Stimulated activated CD8-positive, alpha-beta memory T cell treated with anti-CD3 and anti-CD28 coated beads, Interleukin-15, amount 100 ng/mL, for 4 hours (primary cell): ENCODE measurements at places on chromosomes 5 and 9.

DNA sequence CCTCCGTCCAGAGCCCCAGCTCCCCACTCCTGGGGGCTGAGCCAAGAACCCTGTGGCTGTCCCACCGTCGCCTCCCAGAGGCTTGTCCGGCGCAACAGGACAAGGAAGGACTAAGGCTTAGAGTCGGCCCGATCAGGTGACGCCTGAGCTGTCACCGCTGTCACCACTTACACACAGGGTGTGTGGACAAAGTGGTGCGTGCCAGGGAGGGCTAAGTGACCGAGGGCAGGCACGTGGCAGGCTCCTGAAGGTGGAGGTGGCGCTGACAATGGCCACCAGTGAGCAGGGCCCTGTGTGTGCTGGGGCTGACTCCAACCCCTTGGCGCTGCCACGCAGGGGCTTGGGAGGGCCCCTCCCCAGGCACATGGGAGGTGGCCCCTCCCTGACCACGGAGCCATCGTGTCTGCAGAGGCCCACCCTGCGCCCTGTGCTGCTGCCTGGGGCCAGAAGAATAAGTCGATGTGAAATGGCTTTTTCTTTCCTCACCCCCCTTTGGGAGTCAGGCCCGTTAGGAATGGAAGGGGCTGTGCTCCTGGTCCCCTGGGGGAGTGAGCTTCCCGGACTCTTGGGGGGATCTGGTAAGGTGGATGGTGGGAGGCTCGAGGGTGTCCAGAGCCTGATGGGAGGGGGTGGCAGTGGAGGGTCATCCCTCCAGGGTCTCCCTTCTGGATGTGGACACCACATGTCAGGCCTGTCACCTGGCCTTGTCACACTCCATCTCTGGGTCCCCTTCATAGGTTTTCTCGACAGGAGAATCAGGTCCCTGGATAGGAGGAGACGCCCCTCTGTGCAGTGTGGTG lies 2.6 kb upstream of the GPSM1 start:
- no peak for DNase-seq

- no peak for DNase-seq
These were observed 3.6 kb downstream of the SLC12A7 start for GRCh38 chr5:1108023-1108864.

GRCh38 chr9:87502391-87503221 lies 4.9 kb downstream of the DAPK1 start:
- DNase-seq = no peak

DNA sequence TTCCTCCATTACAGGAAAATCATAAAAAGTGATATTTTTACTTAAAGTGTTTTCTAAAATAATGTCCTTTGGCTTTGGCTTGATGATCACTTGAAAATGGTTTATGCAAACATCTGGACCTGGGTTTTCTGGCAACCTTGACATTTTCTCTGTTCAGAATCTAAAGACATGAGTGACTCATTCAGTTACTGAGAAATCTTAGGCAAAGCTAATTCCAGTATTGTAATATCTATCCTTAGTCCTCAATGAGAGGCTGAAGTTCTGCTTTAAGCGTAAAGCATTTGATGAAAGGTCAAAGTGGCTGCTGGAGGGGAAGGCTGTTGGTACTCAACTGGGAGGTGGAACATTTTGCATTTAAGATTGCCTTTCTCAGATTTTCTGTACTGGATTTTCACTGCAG lies 2.3 kb downstream of the MAN2A1 start:
- no peak for DNase-seq

GRCh38 chr5:137564398-137564961 lies 65.4 kb upstream of the SPOCK1 start:
- DNase-seq = no peak

- no peak for DNase-seq
These were observed 286.9 kb upstream of the CD180 start for GRCh38 chr5:67483453-67484030.

GRCh38 chr9:97596906-97597305 lies 36.3 kb downstream of the TSTD2 start:
- DNase-seq = no peak

- no peak for DNase-seq
These were observed 85.9 kb downstream of the ICE1 start for GRCh38 chr5:5508391-5508790.

DNA sequence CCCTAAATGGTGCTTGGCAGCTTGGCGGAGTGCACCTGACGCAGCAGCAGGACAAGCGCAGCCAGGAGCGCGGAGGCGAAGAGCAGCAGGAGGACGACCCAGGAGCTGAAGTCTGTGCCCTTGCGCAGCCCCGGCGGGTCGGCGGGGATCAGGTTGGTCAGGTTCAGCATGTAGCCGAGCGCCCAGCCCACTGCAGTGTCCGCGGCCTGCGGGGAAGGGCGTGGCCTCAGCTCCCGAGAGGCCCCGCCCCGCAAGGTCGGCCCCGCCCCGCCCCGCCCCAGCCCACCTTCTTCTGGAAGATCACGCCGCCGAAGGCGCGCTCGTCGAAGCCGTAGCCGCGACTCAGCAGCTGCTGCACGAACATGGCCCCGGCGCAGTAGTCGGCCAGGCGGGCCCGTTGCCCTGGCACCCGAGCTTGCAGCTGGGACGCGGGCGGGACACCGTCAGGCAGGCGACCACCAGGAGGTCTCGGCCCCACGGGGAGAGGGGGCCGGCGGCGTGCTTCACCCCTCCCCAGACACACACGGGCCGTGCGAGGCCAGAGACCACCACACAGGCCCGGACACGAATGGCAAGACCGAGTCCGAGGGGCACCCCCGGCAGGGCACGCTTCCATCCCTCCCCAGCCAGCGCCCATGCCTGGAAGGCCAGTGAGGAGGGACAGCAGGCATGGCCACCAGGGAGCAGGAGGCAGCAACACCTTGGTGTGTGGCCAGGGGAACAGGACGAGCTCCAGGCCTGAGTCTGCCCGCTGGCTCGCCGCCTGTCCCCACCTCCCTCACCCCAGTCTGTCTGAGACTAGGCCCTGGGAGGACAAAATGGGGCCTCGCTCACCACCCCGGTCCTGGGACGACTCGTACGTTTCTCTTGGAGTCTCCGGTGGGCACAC lies 2.9 kb upstream of the NPDC1 start:
- no peak for DNase-seq

GRCh38 chr5:179816796-179817469 lies 3.8 kb upstream of the SQSTM1 start:
- DNase-seq = no peak

- DNase-seq = no peak
These were observed 28.9 kb downstream of the COX7C start for GRCh38 chr5:86646671-86647070.

DNA sequence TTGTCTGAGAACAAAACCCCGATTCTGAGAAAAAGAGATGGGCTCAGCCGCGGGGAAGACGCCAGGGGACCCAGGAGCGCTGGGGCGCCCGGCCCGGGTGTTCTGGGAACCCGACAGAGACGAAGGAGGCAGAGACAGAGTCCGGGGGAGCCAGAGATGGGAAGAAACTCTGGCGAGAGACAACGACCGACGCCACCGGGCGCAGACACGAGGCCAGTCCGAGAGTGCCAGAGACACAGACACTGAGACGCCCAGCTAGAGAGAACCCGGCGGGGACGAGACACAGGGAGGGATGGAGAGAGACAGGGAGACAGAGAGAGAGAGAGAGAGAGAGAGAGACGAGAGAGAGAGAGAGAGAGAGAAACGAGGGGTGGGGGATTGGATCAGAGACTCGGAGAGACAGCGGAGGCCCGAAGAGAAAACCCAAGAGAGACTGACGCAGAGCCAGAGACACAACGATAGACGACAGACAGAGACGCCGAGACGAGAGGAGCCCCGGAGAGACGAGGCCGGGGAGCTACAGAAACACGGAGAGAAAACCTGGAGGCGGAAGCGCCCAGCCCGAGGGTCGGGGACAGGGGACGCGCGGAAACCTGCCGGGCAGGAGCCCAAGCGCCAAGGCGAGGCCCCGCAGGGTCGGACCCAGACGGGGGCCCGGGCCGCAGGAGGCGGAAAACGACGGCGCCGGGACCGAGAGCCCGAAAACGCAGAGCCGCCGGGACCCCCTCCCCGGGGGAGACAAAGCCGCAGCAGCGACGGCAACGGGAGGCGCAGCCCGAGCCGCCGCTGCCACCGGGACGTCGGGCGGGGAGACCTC lies 3.3 kb downstream of the NR5A1 start:
- no peak for DNase-seq

DNA sequence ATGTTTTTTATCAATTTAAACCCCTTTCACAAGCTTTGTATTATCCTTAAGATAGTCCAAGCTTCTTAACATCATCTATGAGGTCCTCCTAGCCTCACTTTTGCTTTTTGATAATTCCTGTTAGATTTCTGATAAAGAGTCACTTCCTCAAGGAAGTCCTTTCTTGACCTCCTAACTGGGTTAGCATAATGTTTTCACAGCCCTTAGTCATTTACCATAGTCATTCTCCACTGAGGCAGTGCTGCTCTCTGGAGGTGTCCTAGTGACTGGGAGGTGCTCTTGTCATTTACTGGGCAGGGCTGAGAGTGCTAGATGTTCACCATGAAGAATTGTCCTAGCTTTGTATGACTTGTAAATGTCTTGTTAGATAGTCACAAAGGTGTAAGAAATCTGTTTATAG lies 26.4 kb downstream of the TNPO1 start:
- DNase-seq = no peak

- DNase-seq = no peak
These were observed 11.1 kb upstream of the CEP72 start for GRCh38 chr5:600886-601541.

DNA sequence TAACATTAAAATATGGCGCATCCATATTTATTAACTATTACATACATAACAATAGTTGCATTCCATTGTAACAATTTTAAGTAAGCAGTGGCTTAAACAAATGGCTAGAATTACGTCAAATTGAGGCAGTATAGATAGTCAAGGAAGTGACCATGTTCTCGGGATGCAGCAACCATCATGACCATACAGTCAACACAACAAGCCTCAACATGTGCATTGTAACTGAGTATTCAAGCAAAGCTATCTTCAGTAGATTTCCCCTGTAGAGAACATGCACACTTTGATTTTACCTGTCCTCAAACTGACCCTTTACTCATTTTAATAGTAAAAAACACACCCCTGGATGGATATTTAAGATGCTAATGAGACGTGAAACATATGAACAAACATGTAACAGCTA lies 356.4 kb downstream of the HINT1 start:
- DNase-seq = no peak

GRCh38 chr5:5364932-5365331 lies 57.5 kb upstream of the ICE1 start:
- no peak for DNase-seq

DNA sequence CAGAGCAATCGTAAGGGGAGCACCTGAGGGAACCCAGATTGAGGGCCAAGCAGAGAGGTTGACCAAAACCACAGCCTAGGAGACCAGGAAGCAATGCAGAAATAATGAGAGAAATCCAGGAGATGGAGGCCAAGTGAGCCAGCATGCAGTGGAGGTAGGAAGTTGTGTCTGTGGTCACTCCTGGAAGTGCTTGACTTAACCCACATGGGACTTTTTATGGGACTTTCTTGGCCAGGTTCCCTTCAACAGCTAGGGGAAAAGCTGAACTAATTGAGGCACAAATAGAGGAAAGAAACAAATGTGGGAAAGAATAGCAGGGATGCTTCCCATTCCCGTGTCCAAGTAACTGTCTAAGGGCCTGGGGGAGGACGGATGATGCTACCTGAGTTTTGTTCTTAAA lies 293.2 kb upstream of the CLINT1 start:
- DNase-seq = no peak

DNA sequence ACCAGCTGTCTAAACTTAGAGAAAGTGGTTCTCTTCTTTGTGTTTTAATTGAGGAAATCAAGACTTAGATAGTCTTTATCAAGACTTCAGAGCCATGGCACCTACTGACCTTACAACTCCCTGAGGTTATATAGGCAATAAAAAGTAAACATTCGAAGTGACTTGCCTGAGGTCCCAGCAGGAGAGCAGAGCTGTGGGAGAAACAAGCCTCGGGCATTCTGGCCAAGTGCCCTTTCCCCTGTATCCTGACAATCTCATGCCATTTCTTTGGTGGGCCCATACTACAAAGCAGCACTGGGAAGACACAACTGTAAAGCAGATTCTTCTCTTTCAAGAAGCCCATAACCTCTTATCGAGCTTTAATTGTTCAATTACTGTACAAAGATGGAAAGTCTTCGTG lies 23.1 kb downstream of the FREM1 start:
- DNase-seq = no peak

- no peak for DNase-seq
These were observed 49.6 kb upstream of the EIF4EBP3 start for GRCh38 chr5:140497897-140498296.

DNA sequence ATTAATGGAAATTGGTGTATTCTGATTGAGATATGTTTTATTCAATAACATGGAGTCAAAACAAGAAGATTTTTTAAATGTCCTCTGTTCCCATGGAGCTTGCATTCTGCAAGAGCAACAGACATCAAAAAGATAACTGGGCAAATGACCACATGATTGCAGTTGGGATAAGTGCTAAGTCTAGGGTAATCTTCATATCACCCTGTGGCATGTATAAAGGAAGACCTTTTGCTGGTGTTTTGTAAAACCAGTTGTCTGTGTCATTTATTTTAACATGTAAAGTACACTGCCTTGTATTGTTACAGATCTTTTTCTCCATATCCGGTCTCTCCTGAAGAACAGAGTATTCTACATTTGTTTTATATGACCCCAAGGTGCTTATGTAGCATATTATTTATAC lies 44.0 kb downstream of the PTCD2 start:
- DNase-seq = no peak

GRCh38 chr9:93654351-93654961 lies 78.1 kb downstream of the PHF2 start:
- no peak for DNase-seq

GRCh38 chr9:91032121-91032531 lies 230.5 kb downstream of the SYK start:
- DNase-seq = no peak

DNA sequence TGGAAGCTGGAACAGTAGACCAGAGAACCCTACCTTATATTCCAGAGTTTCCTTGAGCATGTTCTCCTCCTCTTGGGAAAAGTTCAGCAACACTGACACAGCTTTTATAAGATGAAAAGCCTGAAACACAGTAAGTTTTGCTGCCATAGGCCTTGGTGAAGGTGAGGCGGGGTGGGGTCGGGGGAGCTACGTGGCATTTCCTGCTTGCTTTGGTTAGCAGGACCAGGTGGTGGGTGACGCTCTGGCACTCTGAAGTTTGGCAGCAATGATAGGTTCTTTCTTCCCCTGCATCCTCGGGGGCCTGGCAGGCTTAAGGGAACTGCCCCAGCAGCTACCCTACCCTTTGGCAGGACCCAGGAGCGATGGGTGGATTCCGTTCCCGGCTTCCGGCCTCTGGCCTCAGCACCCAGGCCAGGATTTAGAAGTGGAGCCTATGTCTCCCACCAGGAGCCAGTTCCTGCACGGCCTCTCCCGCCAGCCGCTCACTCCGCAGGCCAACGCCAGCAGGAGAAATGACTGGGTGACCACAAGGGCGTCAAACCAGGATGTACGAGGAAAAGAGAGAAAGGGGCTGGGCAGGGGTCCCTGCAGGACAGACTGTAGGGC lies 19.3 kb downstream of the ARPC5L start:
- DNase-seq = no peak

GRCh38 chr5:9429691-9430215 lies 116.1 kb downstream of the SEMA5A start:
- no peak for DNase-seq

DNA sequence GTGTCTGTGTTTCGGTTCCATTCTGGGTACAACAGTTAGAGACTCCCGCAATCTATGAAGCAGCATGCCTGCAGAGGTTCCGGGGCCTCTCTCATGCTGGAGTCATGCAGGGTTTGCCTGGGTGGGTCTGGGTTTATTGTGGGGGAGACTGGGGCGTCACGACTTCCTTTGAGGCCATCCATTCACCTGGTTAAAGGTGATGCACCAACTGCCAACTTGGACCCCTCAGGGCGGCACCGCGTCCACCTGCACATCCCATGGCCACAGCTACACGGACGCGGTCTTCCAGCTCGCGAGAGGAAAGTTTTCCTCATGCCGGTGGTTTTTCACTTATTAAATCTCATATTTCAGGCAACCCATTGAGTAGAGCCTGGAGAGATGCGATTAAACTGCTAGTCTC lies 30.9 kb upstream of the IRX4 start:
- no peak for DNase-seq
